Regular cardiac myocyte (primary cell): ENCODE measurements at places on chromosomes 3 and 15. TPM values are rescaled to one million over a fixed set of nuclear protein-coding genes. Genes with fewer than 3 reads are reported as not detected.

CCDC33 gene
- total RNA-seq = not detected in 2 replicates

RAD51 gene
- total RNA-seq = 1.1 and 14.2 TPM in 2 replicates

STRIT1 gene
- not detected in 2 replicates for total RNA-seq

LPP gene
- total RNA-seq = 22.8 and 51.3 TPM in 2 replicates

A4GNT gene
- not detected in 2 replicates for total RNA-seq

IL17RC gene
- 24.5 and 27.6 TPM in 2 replicates for total RNA-seq

IQCF6 gene
- total RNA-seq = not detected in 2 replicates

IGSF11 gene
- total RNA-seq = 0.56 TPM in 1 of 2 replicates, not detected in the other

CKMT1A gene
- total RNA-seq = not detected in 2 replicates

STT3B gene
- 247 and 301 TPM in 2 replicates for total RNA-seq

SEMA4B gene
- 8.8 and 24.2 TPM in 2 replicates for total RNA-seq

STARD5 gene
- total RNA-seq = 3.3 and 21.1 TPM in 2 replicates

AADACL2 gene
- not detected in 2 replicates for total RNA-seq

ADAM10 gene
- total RNA-seq = 141 and 183 TPM in 2 replicates

PSMD2 gene
- 485 and 1,347 TPM in 2 replicates for total RNA-seq

NAALADL2 gene
- total RNA-seq = 5.8 and 7.3 TPM in 2 replicates

GOLGA6L7 gene
- total RNA-seq = not detected in 2 replicates

SLC41A3 gene
- 33.7 and 76.7 TPM in 2 replicates for total RNA-seq

FAM43A gene
- 33.4 and 78.9 TPM in 2 replicates for total RNA-seq

ISLR gene
- 18.8 and 23.4 TPM in 2 replicates for total RNA-seq

BOC gene
- 1.3 and 6.5 TPM in 2 replicates for total RNA-seq

ACTR8 gene
- 29.7 and 38.1 TPM in 2 replicates for total RNA-seq

CLDND1 gene
- 142 and 143 TPM in 2 replicates for total RNA-seq

CP gene
- total RNA-seq = 0.19 and 5.1 TPM in 2 replicates

TBC1D23 gene
- total RNA-seq = 66.3 and 101 TPM in 2 replicates

SLC6A11 gene
- under 0.01 TPM in 2 replicates for total RNA-seq

RGMA gene
- total RNA-seq = under 0.01 and 0.19 TPM in 2 replicates

CHRNA7 gene
- total RNA-seq = 0.19 and 0.28 TPM in 2 replicates

ELL3 gene
- total RNA-seq = 1.7 and 1.9 TPM in 2 replicates

TLR9 gene
- not detected in 2 replicates for total RNA-seq

EXD1 gene
- total RNA-seq = under 0.01 TPM in 1 of 2 replicates, not detected in the other

TM4SF18 gene
- total RNA-seq = 0.56 and 0.77 TPM in 2 replicates

C2CD4A gene
- total RNA-seq = 0.28 TPM in 1 of 2 replicates, not detected in the other

PLIN1 gene
- under 0.01 and 0.28 TPM in 2 replicates for total RNA-seq

C3orf85 gene
- total RNA-seq = not detected in 2 replicates

RBMS3 gene
- 41.4 and 81.2 TPM in 2 replicates for total RNA-seq

RHOV gene
- not detected in 2 replicates for total RNA-seq

CADM2 gene
- 0.85 TPM in 1 of 2 replicates, not detected in the other for total RNA-seq

PRSS50 gene
- not detected in 2 replicates for total RNA-seq

CHCHD6 gene
- 6.5 and 12.3 TPM in 2 replicates for total RNA-seq

DAZL gene
- not detected in 2 replicates for total RNA-seq

PRR23C gene
- not detected in 2 replicates for total RNA-seq

HRG gene
- not detected in 2 replicates for total RNA-seq

PCSK6 gene
- 4.2 and 9.9 TPM in 2 replicates for total RNA-seq

C3orf52 gene
- total RNA-seq = 7.9 and 9.3 TPM in 2 replicates

GPR87 gene
- total RNA-seq = under 0.01 TPM in 2 replicates

PLCH1 gene
- total RNA-seq = under 0.01 TPM in 1 of 2 replicates, not detected in the other
